ENCODE measurements at places on chromosomes 11 and 22.

DNA sequence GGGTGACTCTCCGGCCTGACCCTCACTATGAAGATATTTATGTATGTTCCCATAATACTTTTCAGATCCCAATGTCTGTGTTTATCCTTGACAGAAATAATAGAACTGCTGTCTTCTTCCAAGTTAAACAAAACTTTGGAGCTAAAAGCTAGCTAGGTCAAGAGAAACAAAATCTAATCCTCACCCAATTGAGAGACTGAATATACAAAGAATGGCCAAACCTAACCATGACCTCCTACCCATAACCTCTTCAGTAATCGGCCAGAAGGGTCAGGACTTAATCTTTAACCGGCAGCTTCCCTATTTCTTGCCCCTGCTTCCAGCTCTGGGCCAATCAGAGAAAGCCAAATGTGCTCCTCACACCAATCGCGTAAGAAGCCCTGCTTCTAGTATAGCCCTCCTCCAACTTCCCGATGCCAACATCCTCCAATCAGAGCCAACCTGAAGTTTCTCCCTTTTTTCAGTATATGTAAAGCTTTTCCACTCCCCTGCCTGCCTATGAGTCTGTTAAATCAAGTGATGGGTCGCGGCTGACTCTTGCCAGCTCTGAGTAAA, 1.7 kb upstream of the DDX6 start:
- DNase-seq = peak; percentile 86

GRCh38 chr22:31631436-31631835, 30.6 kb downstream of the PISD start:
- DNase-seq = no peak

GRCh38 chr11:69456712-69457111, 24.8 kb upstream of the LINC01488 start:
- no peak for DNase-seq

GRCh38 chr11:109865548-109866186, 227.5 kb upstream of the ZC3H12C start:
- DNase-seq = peak; percentile 38

All from AG20443 (cell line).